ENCODE measurements at places on chromosomes 13 and 19.

GRCh38 chr13:111534751-111535522 is 214.5 kb downstream of the TEX29 start:
- DNase-seq, result no peak

- no peak for DNase-seq
Measured at GRCh38 chr19:4548238-4548584, 8.4 kb upstream of the LRG1 start.

- DNase-seq, result no peak
Measured at GRCh38 chr13:28140433-28141125, 2.2 kb downstream of the PAN3 start.

GRCh38 chr13:112366907-112367646 is 9.1 kb upstream of the SPACA7 start:
- DNase-seq, result no peak

- DNase-seq, result peak; percentile 53
Measured at GRCh38 chr19:30006207-30006606, 64.2 kb downstream of the URI1 start.

DNA sequence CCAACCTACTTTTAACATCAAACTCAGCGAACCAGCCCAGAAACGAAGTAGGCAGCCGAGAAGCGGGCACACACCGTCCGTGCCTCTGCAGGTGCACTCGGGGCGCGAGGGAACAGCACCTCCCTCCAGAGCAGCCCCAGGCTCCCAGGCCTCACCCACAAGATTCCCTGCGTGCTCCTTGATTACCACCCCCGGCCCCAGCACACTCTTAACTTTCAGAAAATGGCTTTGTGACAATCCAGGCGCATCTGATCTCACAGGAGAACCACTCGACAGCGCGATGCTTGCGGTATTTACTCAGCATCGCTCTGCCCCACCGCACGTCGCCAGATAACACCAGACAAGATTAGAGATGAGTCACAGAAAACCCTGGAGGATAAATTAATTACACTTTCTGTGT is 134.9 kb upstream of the SPACA7 start:
- DNase-seq, result no peak

GRCh38 chr19:6667114-6667627 is 2.8 kb downstream of the TNFSF14 start:
- DNase-seq, result peak; percentile 58

DNA sequence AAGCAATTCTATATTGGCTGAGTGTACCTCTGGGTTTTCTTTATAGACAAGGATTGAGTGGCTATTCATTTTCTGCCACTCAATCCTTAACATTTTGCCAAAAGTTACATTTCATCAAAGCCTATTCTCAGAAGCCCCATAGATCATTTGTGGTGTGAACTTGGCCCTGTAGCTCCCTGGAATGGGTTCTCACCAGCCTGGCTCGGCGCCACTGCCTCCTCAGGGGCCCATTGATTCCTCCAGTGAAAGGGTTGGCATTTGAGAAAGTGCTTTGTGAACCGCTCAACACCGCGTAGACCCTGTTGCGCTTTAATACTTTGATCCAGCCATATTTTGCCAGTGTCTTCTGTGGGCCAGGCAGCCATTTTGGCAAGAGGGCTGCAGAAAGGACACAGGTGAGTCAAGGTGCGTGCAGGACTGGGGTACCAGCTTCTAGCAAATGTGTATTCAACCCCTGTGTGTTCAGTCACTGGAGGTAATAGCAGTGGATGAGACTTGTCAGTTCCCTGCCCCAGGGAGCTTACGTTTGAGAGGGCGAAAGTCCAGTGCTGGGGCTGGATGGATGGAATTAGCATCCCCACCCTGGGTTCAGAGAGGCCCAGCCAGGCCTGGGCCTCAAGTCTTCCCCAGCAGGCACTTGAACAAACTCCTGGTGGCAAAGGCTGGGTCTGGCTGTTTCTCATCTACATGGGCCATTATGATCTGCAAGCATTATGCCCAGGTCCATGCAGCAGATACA is 3.8 kb downstream of the RAB8A start:
- no peak for DNase-seq

DNA sequence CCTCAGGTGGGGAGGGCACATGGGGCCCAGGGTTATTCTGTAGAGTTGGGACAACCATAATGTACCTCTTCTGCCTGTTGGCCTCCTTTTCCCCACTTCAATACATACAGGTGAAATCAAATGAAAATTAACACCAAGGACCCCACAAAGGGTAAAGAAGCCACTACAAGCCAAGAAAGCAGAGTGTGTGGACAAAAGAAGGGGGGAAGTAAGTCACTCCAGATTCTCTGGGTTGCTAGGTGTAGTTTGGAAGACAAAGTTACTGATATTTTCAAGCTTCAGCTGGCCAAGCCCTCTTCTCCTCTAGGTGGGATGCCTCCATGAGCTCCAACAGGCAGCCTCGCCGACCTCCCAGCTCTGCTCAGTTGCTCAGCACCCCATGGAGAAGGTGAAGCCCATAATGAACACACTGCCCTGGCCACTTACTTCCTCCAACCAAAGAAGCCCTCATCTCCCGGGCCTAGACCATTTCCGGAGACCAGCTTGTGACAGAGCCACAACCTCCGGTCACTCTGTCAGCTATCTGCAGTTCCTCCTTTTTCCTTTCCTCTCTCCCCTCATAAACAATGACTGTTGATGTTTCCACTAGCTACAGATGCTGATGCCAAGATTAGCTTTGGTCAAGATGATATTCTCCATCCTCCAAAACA is 66.8 kb upstream of the MED4 start:
- no peak for DNase-seq

- no peak for DNase-seq
Measured at GRCh38 chr13:46086421-46086922, 18.4 kb downstream of the CPB2 start.

DNA sequence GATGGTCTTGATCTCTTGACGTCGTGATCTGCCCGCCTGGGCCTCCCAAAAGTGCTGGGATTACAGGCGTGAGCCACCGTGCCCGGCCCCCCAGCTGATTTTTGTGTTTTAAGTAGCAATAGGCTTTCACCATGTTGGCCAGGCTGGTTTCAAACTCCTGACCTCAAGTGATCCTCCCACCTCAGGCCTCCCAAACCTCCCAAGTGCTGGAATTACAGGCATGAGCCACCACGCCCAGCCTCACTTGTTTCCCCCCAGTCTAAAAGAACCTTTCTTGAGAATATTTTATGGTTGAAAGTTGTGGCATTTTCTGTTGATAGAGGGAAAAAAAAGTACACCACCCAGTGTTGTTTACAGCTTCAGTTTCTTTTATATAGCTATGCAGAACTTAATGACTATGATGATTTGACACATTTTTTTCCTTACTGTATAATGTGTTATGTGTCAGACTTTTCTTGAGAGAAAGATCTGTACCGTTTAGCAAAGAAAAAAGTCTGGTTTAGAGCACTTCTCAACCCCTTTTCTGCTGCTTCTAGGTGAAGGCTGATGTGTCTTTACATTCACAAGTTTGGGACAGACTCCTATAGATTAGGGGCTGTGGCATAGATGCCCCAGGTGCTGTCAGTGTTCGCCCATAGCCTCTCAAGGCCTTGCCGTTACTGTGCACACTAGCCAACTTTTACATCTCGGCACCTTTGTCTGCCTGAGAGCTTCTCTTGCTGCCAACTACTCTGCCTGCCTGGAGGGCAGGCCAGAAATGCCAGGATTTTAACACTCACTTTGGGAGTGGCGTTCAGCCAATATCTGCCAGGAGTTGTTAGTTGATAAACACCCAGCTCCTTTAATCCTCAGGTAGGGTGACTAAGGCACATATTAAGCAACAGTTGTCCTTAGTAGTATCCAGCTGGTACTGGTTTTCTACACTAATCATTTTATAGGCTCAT is 33.0 kb downstream of the KCTD4 start:
- DNase-seq, result no peak
